ENCODE measurements at places on chromosomes 2 and 18.

- DNase-seq, result no peak
These were observed 807.9 kb downstream of the EPHA4 start for GRCh38 chr2:220764171-220764570.

GRCh38 chr18:1846640-1847039 lies 724.7 kb downstream of the METTL4 start:
- DNase-seq, result no peak

DNA sequence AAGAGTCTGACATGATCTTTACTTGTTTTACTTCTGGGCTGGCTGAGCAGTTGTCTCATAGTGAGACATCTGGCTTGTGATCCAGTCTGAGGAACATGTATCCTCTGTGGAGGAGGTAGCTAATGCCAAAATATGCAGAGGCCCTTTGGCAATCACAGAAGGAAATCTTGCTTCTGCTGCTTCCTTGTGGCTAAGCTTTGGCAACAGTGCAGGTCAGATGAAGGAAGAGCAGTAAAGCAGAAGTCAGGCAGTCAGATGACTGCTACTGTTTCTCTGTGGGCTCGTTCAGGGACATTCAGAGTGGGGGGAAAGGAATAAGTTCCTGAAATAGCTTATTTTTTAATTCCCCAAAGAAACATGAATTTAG lies 22.3 kb downstream of the DOK1 start:
- DNase-seq, result no peak

DNA sequence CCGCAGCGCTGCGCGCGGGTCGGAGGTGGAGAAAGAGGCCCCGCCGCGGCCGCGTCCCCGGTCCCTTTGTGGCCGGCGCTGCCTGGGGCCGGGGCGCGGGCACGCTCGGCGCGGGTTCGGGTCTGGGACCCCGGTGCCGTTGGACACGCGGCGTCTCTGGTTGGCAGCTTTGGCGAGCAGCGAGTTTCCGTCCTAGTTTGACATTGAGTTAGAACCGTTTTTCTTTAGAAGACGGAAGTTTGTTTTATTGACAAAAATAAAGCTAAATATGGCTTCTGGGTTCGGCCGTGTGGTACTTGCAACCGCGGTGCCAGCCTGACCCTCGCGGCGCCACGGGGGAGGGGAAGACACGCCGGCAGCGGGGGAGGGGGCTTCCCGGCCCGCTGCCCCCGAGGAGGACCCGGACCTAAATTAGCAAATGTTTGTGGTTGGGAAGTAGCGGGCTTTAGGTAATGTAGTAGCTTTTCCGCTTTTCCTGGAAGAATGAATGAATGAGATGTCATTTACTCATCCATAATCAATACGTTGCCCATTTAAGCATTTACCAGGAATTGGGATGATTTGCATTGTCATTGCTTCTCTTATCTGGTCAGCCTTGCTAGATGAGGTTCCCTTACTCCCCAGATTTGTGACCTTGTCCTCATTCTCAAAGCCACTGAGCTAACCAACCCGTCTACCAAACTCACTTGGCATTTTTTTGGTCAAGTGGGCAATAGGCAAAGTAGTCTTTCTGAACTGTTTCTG lies 530 bp downstream of the GALNT1 start:
- DNase-seq, result no peak

GRCh38 chr2:16239296-16239850 lies 299.0 kb downstream of the MYCN start:
- no peak for DNase-seq

DNA sequence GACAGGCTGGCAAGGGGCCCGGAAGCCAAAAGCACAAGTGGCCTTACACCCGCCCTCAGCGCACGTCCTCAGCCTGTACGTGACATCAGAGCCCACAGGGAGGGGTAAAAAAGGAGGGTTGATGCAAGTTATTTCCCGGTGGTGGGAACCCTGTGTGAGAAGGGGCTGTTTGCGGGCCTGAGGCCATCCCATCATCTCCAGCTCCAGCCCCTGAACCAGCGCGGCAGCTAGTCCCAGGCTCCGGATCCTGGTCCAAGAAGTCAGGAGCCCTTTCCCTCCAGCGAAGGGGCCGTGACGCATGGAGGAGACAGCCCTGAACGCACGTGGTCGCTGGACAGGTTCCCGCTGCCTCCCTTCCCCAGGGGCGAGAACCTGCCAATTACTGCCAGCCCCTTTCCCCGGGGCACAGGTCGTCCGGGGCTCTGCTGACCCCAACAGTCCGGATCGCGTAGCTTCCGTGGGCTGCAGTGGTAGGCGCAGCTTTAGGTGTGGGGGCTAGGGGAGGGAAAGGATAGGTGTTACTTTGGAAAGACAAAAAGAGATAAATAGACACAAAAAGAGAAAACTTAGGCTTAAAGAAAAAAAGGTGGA lies 1.3 kb upstream of the LRP2 start:
- DNase-seq, result peak; percentile 10

DNA sequence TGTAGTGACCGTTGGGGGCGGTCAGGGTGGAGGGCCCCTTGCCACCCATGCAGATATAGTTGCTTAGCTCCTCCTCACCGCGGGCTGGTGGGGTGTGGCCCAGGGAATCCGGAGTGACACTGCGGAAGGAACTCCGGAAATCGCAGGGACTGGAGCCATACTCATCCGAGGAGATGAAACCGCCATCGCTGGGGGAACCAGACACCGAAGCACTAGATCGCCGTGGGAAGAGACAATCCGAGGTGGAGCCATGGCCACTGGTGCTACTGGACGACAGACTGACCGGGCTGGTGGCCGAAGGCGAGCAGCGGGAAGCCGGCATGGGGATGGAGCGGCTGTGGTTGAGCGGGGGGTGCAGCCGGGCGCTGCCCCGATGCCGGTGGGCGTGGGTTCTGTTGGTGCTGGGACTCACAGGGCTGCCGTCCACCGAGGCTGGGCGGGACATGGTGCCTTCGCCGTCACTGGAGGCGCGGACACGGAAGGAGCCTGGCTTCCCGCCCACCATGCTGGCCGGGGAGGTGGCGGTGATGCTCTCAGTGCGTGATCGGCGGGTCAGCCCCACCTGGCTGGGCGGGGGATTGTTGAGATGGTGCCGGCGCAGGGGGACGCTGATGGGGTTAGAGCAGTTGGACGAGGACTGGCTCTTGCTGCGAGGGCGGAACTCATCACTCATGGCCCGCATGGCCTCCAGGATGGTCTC lies 2.2 kb downstream of the IRS1 start:
- no peak for DNase-seq

- no peak for DNase-seq
These were observed 1719.2 kb upstream of the PIK3C3 start for GRCh38 chr18:40235836-40236235.

- no peak for DNase-seq
These were observed 2.1 kb upstream of the CHCHD5 start for GRCh38 chr2:112582314-112582746.

- no peak for DNase-seq
These were observed 74.7 kb downstream of the PSMG2 start for GRCh38 chr18:12777500-12777944.

GRCh38 chr2:53787614-53788289 lies 908 bp downstream of the ERLEC1 start:
- no peak for DNase-seq

- no peak for DNase-seq
These were observed 239.7 kb downstream of the SH3BP4 start for GRCh38 chr2:235191486-235191885.

DNA sequence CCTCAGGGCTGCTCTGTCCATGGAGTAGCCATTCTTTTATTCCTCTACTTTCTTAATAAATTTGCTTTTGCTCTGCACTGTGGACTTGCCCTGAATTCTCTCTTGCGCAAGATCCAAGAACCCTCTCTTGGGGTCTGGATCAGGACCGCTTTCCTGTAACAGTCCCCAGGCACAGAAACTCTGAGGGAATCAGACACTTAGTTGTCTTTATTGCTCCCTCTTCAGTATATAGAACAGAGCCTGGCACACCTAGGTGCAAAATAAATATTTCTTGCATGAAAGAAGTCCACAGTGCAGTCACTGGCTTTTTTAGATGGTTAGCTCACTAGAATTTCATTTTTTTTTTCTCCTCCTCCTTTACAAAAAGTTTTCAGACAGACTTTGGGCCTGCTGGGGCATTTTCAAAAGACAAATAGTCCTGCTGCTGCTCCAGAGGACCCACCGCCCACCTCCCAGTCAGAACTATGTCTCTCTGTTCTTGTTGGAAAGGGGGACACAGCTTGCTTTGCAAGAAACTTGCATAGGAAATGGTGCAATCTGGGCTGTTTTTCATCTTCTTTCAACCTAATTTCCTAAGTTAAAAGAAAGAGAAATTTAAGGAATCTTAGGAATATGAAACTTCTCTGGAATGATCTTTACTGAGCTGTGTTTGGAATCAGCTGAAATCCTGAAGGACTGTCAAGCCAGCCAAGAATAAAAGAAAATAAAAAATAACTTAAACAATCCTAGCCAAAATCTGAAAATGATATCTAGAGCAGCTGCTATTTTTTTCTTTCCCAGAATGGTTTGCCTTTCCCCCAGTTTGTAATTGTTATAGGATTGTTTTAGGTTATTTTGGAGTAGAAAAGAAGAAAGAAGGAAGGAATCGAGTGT lies 31.7 kb upstream of the MAP4K3 start:
- DNase-seq, result no peak

GRCh38 chr2:218229851-218230250 lies 12.9 kb downstream of the ARPC2 start:
- no peak for DNase-seq

DNA sequence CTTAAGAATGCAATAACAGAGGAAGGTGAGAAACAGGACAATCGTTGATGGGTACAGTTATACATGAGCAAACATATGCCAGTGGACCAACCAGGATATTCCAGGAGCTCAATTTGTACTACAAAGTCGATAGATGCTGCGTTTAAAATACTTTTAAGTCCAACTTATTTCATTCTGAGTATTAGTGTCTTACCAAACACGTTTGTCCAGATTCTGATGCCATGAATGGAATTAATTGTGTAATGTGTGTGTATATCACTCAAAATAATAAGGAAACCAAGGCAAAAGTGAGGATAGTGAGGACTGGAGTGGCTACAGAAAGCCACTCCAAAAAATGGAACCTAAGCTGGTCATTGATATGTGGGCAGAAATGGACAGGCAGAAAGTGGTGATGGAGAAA lies 332.6 kb downstream of the RIT2 start:
- no peak for DNase-seq

GRCh38 chr18:75216911-75217689 lies 6.5 kb downstream of the TSHZ1 start:
- DNase-seq, result no peak

- DNase-seq, result no peak
These were observed 188.3 kb upstream of the SLC39A10 start for GRCh38 chr2:195468771-195469170.

GRCh38 chr2:30308280-30308679 lies 76.9 kb downstream of the LBH start:
- DNase-seq, result no peak

DNA sequence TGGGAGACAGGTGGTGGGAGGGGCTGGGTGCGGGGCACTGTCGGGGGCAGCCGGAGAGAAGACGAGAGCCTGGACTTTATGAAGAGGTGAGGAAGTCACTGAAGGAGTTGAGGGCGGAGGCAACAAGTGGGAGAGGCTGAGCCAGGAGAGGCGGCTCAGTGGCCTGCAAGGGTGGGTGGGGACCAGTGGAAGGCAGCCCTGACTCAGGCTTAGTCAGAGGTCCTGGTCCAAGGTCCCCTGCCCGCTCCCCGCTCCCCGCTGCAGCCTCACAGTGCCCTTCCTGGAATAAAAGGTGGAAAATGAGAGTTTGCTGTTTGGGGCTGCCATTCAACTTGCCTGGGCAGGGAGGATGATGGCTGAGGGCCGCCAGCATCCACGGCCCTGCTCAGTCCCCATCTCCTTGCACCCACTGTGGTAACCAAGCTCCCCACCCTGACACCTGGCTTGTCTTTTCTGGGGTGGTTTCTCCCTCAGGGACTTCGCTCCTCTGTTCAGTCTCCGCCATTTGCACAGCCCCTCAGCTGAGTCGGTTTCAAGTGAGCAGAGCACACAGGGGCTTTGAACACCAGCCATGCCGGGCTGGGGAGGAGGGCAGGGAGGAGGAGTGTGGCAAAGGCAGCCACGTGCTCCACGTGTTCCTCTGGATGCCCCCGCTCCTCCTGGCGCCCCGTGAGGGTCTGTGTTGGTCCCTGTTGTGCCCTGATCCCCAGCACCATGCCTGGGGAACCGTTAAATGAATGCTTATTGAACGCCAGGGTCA lies 13.7 kb upstream of the RALB start:
- DNase-seq, result no peak

- no peak for DNase-seq
These were observed 176.4 kb downstream of the ZNF516 start for GRCh38 chr18:76318607-76319006.
